Hematopoietic multipotent progenitor cell treated with erythropoietin and hydrocortisone succinate and interleukin-3 and kit ligand, for 6 days (in vitro differentiated cells): ENCODE measurements at places on chromosomes 16 and 17.

- DNase-seq, result no peak
These were observed 196.6 kb downstream of the UTP18 start for GRCh38 chr17:51456942-51457341.

GRCh38 chr17:73788111-73788510, 143.9 kb upstream of the SDK2 start:
- no peak for DNase-seq

GRCh38 chr17:10072556-10073425, 125.6 kb downstream of the GAS7 start:
- no peak for DNase-seq

DNA sequence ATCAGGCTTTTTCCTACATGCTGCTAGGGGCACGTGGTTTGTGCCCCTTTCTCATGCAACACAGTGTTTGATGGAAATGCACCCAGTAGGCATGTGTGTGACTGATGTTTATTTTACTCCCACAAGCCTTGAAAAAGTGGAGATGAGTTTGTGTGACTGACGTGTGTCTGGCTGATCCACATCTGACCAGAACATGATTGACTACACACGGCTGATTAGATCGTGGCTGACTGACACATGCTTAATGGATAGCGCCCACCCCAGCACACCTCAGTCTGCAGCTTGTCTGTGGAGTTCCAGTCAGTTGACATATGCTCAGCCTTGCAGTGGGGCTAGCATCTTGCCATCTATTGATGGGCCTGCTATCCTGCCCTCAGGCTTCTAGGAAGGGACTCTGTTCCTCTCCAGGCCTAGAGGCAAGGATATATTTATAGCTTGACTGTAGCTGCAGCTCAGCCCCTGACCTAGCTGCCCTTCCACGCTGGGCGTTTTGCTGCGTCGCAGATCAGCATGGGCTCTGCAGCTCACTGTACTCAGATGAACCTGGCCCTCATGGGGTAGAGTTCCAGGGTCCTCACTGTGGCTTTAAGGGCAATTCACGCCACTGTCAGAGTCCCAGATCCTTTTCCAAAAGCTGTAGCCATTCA, 112.3 kb downstream of the HS3ST2 start:
- no peak for DNase-seq

DNA sequence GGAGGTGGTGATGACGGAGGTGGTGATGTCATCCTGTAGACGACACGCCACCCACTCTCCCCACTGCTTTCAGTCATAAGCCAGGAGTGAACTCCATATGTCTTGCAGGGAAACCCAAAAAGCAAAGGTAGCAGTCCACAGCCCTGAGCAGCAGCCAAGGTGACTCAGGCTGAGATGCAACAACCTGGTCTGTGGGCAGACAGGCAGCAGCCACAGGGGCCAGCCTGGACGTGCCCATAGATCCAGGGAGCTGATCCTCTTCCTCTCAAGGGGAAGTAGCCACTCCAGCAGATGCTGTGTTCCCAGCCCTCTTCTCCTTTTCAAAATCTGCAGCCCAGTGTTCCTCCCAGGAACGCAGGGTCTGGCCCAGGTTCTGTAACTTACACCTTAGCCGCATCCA, 17.3 kb upstream of the CIITA start:
- DNase-seq, result no peak

- no peak for DNase-seq
These were observed 147.6 kb upstream of the HLF start for GRCh38 chr17:55117164-55117563.

DNA sequence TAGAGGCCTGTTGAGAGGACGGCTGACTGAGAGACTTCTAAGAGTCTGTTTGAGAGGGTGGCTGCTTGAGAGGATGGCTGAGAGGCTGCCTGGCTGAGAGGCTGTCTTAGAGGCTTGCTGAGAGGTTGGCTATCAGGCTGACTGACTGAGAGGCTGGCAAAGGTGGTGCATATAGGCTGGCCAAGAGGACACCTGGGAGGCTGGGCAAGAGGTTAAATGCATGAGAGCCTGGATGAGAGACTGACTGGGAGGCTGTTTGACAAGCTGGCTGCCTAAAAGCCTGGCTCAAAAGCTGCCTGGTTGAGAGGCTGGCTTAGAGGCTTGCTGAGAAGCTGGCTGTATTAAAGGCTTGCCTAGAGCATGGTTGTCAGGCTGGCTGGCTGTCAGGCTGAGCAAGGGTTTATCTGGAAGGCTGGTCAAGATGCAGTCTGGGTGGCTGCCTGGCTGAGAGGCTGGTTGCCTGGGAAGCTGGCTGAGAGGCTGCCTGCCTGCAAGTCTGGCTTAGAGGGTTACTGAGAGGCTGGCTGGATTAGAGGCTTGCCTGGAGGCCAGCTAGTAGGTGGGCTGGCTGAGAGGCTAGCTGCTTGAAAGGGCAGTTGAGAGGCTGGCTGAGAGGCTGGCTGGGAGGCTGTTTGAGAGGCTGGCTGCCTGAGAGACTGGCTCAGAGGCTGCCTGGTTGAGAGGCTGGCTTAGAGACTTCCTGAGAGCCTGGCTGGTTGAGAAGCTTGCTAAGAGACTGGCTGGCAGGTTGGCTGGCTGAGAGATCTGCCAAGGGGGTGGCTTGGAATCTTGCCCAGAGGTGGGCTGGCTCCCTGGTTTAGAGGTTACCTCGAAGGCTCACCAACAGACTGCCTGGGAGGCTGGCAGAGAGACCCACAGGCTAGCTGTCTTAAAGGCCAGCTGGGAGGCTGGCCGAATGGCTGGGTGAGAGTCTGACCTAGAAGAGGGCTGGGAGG, 38.3 kb upstream of the ACSM2B start:
- no peak for DNase-seq

- no peak for DNase-seq
These were observed 26.7 kb downstream of the HAPSTR1 start for GRCh38 chr16:9118170-9118569.

- DNase-seq, result no peak
These were observed 15.8 kb downstream of the GP2 start for GRCh38 chr16:20311548-20311947.

- DNase-seq, result no peak
These were observed 217.8 kb downstream of the CDRT15L2 start for GRCh38 chr17:20797292-20797691.

DNA sequence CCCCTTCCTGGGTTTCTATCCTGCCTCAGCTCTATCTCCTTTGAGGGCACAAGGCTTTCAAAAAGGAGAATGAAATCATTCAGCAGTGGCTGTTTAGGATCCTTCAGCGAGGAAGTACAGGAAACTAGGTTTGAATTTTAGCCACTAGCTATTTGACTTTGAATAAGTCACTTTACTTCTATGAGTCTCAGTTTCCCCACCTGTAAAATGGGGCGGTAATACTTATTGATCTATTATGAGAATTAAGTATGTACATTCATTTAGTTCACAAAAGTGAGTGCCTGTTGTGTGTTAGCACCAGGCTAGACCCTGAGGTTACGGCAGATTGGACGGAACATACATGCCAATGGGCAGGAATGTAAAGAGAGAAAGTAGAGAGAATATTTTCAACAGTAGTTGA, 6.6 kb downstream of the CDH1 start:
- no peak for DNase-seq

DNA sequence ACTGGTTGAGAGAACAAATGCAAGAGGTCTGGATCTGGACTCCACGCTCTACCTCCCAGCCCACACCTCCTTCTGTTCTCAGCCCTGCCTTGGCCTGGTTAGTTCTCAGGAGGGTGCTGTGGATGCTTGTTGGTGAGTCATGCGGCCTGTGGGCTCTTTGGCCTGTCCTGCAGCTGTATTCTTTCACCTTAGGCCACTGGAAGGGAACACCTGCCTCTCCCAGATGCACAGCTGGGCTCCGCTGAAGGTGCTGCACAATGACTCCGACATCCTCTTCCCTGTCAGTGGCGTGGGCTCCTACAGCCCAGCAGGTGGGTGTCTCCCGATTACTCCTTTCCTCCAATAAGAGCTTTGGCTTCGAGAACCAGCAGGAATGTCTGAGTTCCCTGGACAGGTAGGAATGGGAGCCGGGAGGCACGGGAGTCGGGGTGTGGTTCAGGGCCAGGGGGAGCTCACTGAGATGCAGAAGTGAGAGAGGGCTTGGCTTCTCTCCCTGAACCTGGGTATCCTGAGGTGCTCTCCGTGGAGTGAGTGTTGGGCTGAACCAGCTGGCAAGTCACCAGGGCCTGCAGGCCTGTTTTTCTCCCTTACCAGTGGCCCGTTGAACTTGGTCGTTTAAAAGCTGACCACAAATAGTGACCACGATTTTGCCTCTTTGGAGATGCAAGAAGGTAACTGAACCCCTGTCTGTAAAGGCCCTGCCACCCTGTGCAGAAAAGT, 85.0 kb downstream of the SNX29 start:
- no peak for DNase-seq

DNA sequence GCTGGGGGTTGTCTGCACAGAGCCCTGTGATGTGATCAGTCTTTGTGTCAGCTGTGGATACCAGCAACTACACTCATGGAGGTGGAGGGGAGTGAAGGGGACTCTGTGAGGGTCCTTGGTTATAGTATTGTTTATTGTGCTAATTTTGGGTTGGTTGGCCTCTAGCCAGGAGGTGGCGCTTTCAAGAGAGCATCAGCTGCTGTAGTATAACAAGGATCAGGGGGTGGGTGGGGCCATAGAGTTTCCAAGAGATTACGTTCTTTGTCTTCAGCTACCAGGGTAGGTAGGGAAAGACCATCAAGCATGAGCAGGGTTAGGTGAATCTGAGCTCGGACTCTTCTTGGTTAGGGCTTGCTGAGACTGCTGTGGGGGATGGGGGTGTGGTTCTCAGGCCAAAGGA, 97.1 kb upstream of the HS3ST3A1 start:
- no peak for DNase-seq

DNA sequence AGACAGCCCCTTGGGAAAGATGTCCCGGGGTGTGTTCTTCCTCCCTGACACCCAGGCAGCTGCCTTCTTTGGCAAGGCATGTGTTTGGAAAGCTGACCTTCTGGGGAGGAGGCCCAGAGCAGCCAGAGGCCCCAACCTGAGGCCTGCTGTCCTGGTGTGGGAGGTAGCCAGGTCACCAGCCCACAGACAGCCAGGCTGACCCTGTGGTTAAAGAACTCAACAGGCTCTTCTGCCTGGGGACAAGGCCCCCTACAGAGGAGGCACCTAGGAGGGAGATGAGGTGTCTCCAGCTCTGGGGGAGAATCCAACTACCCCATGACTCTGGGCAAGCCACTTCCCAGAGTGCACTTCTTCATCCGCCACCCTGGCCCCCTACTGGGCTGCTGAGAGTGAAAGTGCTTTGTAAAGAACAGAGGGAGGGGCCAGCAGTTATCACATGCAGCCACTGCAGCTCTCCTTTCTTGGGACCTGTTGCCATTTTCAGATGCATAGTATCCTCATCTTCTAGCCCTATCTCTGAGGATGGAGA, 13.1 kb upstream of the SREBF1 start:
- DNase-seq, result peak; percentile 94

- peak; percentile 45 for DNase-seq
These were observed 46.9 kb downstream of the TUBD1 start for GRCh38 chr17:59845595-59846393.

- no peak for DNase-seq
These were observed 395.0 kb downstream of the CDH13 start for GRCh38 chr16:83021746-83022145.

DNA sequence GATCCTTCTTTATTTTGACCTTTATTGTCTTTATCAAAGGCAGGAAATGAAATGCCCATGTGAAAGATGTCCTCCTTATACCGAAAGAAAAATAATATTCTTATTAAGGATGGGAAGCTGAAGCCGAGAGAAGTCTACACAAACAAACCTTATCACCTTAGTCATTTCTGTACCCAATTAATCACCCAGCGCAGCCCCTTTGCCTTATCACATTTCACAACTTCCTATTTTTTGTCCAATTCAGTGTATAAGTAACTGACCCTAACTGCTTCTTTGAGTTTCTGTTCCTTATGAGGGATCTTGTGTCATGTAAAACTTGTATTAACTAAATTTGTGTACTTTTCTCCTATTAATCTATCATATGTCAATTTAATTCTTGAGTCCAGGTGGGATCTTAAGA, 16.4 kb upstream of the CCL23 start:
- DNase-seq, result peak; percentile 87

DNA sequence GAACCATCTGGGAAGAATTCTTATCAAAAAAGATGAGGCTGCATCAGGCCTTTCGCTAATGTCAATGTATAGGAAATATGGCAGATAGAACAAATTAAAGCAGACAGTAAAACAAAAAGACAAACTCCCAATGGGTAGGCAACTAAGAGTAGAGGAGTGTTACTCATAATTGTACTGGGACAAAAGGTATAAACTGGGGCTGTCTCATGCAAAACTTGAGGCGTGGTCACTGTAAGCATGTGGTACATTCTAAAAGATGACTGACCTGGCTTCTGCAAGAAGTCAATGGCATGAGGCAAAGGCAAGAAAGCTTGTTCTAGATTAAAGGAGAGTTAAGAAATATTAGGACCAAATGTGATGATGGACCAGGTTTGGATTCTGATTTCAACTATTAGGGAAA, 26.7 kb downstream of the SMIM36 start:
- no peak for DNase-seq

- peak; percentile 72 for DNase-seq
These were observed 215.2 kb downstream of the ZFHX3 start for GRCh38 chr16:72832621-72833248.

GRCh38 chr17:81027591-81028505, 7.1 kb upstream of the BAIAP2 start:
- DNase-seq, result no peak
